ENCODE measurements at places on chromosomes 11 and 22.

DNA sequence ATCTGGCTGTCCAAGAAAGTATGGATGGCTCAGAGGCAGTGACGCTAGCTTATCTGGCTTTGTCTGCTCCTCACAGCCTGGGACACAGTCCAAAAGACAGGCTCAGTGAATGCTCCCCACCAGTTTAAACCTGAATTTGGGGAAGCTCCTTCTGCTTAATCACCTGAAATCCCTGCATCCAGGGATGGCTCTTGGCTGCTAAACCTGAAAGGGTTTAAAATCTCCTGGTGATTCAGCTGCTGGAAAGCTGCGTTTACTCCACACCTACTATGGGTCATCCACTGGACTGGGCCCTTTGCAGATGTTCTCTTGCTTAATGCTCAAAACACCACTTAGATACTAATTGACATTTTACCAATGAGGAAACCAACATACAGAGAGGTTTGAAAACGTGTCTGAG is 302.0 kb upstream of the NARS2 start:
- no peak for DNase-seq

GRCh38 chr22:34055525-34056200 is 135.4 kb upstream of the LARGE1 start:
- no peak for DNase-seq

DNA sequence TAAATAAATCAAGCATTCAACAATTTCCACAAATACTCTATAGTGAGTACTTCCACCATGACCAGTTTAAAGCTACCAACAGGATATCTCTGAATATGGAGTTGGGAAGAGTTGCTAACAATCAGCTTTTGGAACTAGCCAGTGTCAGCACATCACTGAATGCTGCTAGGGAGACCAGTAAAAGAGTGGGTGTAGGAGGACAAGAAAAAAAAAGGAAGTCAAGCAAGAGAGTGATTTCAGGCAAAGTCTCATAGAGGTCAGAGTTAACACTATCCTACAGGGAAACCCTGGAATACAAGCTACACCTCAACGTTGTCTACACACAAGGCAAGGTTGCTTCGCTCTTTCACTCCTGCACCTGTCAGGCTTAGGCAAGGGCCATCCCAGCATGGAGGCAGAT is 24.2 kb downstream of the EIF3F start:
- no peak for DNase-seq

GRCh38 chr22:34950489-34950888 is 115.5 kb upstream of the ISX start:
- no peak for DNase-seq
